Cerebellar cortex (tissue), 1 donor: ENCODE measurements at places on chromosomes 5 and 9.

DNA sequence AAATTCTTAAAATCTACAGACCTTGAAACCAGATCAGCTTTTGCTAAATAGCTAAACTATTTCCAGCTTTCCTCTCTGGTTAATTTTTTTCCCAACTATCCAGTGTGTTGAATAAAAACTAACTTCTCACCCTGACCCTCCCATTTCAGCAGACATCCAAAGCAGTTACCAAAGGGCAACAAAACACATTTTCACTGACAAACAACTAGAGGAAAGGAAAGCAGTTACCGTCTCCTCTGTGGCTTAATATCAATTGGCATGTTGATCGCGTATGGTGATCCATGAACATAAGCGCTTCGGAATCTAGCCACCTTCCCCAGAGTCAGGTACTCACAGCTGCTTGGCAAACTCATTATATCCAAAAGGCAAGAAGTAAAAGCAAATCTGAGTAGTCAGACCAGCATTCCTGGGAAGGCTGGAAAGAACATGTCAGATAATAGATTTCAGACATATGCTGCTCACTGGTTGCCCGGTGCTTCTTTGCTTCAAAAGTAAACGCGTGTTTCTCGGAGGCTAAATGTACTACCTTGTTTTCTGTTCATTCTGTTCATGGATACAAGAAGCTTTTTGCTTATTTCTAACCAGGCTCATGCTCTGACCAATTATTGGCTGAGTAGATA is 463.4 kb downstream of the PDE4D start:
- DNase-seq: no peak

DNA sequence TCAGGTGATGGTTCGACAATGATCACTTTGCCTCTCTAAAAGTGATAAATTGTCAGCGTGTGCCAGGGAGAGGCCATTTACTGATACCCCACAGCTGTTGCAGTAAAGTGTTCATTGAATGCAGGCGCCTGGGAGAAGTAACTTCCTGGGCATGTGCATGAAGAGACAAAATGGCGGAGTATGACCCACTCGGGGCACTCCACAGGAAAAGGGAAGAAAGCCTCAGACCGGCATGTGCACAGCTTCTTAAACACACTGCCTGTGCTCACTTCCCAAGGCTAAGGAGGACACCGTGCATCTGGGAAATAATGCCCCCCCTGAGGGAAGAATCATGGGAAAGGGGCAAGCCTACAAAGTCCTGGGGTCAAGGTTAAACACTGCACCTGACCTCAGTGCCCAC is 329.5 kb downstream of the ICE1 start:
- no peak for DNase-seq

DNA sequence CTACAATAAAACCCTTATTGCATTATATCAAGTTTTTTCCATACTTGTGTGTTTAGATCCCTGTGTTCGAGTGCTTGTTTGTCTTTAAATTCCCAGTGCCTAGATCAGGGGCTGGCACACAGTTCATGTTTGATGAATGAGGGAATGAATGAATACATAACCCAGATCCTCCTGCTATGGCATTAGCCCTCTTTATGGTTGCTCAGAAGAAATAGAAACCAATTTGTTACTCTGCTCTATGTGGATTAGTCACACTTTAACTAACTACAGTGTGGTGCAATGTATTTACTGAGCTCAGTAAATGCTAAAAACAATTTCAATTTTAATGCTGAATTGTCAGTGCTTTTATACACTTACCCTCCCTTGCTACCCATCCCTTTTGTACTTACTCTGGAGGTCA is 16.4 kb upstream of the GALNT10 start:
- DNase-seq: no peak

DNA sequence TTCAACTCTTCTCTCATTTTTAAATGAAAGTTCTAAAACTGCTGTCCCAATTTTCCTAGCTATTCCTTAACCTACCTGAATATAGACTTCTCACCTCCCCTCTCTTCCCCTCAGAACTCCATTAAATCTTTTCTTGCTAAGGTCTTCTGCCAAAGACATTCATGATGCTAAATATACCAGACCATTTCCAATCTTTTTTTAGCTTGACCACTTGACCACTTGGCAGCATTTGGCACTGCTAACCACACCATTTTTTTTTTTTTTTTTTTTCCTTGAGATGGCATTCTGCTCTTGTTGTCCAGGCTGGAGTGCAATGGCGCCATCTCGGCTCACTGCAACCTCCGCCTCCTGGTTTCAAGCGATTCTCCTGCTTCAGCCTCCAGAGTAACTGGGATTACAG is 3.6 kb upstream of the ZNF131 start:
- DNase-seq: no peak

DNA sequence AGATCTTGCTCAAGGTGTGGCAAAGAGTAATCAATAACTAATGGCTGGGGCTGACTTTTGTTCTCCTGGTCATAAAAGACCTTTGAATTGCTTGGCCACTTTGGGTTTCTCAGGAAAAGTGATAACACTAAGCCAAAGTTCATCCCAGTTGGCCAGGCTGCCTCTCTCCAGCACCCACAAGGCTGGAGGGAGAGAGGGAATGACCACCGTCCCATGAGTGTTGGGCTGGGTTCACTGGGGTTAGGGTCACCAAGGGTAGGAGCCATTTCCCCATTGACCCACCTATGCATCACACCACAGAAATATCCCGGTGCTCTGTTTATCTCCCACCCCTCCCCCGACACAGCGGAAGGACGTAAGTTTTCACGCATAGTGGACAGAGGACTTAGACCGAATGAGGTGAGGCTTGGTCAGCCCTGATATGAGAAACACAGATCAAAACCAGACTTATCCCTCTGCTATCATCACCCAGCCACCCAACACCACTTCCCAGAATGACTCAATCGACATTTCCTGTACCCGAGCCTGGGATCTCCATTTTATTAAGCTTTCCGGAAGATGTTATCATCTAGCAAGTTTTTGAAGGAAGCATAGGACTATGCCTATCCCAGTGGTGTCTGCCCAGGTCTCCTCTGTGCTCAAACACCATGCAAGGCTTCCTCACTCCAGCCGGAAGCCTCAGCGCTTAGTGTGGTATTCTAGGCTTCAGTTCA is 27.0 kb upstream of the PPARGC1B start:
- no peak for DNase-seq

DNA sequence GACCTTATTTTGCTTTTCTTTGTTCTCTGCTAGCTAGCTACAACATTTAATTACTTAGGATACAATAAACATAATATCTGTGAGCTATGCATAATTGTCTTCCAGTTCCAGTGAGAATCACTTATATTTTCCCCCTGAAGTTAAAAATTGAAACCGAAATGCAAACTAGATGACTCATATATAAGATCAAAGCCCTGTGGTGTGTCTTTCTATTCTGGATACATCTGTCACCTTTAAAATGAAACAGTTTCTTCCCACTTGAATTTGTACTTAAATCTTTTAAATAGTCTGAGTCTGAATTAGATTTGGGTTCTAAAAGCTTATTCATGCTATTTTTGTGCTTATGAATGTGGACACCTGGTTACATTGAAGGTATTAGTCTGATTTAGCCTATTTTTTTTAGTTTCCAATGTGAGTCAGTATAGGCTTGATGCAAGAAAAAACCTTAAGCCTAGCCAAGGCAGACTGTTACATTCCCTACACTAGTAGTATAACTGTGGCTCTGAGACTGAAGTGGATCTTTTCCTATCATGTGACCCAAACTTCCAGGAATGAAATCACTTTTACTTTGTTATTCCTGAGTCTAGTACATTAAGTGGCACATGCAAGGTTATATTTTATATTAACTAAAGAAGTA is 703.5 kb upstream of the RGMB start:
- DNase-seq: no peak

DNA sequence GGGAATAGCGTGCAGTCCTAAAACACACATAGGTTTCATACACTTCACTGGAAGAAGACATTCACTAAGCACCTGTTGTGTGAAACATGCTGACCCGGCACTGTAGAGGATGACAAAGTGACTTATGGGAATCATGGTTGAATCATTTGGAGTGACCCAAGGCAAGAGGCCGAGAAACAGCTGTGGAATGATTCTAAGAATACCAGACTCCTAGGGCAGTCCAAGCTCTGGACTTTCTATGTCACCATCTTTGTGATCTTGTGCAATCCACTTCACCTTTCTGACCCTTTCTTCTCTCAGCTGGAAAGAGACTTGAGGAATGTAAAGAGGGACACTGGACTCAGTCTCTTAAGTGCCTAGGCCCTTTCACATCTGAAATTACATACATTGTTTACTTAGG is 13.1 kb downstream of the MSANTD3 start:
- DNase-seq: no peak

GRCh38 chr9:36818965-36819870 is 214.8 kb downstream of the PAX5 start:
- no peak for DNase-seq

DNA sequence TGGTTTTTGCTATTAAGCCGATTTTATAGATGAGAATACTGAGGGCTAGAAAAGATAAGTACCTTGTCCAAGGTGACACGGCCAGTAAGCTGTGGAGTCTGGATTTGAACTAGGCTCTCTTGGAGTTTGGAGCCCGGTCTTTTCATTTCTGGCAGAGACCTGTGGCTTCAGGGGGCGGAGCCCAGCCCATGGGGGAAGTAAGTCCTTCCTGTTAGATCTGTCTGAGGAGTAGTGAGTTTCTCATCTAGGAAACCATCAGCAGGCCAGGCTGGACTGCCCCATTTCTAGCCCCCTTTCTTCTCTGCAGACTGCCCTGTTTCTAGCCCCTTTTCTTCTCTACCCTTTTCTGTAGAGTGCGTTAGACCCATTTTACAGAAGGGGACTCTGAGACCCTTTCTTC is 521 bp upstream of the PTGS1 start:
- DNase-seq: no peak

DNA sequence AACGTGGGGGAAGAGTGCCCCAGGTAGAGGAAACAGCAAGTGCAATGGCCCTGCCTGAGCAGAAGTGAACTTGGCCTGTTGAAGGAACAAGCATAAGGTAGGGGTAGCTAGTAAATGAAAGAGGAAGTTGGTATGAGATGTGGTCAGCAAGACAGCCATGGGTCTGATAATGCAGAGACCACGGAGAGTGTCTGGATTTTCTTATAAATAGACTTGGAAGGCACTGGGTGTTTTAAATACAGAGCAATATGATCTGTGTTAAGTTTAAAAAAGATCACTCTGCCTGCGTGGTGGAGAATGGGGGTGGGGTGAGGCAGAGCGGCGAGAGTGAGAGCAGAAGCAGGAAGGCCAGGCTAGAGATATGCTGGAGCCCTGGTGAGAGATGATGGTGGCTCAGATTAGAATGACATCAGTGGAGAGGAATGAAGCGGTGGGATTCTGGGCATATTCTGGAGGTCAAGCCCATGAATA is 4.2 kb downstream of the ADAM19 start:
- DNase-seq: no peak
